Activated T-helper 2 cell treated with anti-CD3 and anti-CD28 coated beads, Interferon-gamma antibody, Interleukin-2, Interleukin-4, amounts not matched to agents 10 μg/mL and 5 μg/mL and 100 μg/mL, durations not matched to agents 14 hours and 24 hours and 36 hours (primary cell): ENCODE measurements at places on chromosomes 4 and X. TPM values are rescaled to one million over a fixed set of nuclear protein-coding genes. Genes with fewer than 3 reads are reported as not detected.

Gene GABRG1
- not detected in 2 replicates for total RNA-seq

Gene CDKL2
- total RNA-seq = 0.23 and 0.57 TPM in 2 replicates

Gene FAM9C
- total RNA-seq = not detected in 2 replicates

- H3K27me3 ChIP-seq = no peaks in the 10 kb centered on the region
- no peak overlapping the region for H3K4me3 ChIP-seq
- DNase-seq = no peak
- H3K4me1 ChIP-seq = peaks cover 3% of the 10 kb centered on the region
Observed at GRCh38 chrX:101359966-101360365, 11.4 kb upstream of the TIMM8A start.

DNA sequence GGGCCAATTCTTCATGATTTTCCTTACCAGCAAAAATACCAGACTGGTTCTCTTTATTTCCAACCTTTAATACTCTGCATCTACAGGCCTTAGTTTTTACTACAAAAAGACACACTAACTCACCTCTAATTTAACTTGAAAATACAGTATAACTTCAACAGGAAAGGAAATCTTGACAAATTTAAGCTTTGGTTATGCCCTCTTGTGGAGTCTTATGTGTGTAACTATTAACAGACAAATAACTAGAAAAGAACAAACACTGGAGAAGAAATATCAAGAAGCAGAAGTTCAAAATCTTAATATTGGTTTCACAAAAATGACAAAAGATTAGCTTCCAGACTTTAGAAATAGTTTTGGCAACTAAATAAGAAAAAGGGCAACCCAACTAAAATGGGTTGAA is 33.0 kb downstream of the PPA2 start:
- no peak overlapping the region for H3K4me3 ChIP-seq
- H3K27ac ChIP-seq = no peak overlapping the region
- DNase-seq = no peak

- H3K4me3 ChIP-seq = no peak overlapping the region
- no peaks in the 10 kb centered on the region for H3K36me3 ChIP-seq
- no peak for DNase-seq
- H3K27ac ChIP-seq = no peak overlapping the region
Observed at GRCh38 chrX:30525732-30526131, 51.8 kb downstream of the TASL start.

DNA sequence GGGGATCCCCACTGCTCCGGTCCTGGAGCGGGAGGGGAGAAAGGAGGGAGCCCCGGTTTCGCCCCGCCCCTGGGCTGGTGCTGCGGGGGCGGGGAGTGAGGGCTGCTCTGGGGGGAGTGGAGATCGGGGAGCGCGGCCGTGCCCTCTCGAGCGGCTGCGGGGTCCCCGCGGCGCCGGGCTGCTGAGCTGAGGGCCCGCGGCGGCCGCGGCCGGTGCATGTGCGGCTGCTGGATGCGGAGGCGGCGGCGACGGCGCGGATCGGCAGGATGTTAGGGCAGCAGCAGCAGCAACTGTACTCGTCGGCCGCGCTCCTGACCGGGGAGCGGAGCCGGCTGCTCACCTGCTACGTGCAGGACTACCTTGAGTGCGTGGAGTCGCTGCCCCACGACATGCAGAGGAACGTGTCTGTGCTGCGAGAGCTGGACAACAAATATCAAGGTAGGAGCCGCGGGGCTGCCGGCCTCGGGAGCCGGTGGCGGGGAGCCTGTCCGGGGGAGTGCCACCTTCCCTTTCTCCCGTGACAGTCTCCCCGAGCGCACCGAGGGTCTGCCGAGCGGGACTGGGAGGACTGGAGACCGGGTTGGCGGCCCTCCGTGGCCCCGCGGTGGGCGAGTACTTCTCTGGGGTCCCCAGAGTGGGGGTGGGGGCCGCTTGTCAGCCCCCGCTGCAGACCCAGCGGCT is at the start of gene ING2:
Gene ING2 (plus strand): TSS at position 129 of the 681 bp plus-strand sequence. CDS start 138 bp downstream, at position 267.
- no peak for DNase-seq
- peaks cover 5% of the 10 kb centered on the region for H3K36me3 ChIP-seq
- peak within 1 kb of the TSS; percentile 92 for H3K27ac ChIP-seq
- H3K27me3 ChIP-seq = no peaks in the 10 kb centered on the region

DNA sequence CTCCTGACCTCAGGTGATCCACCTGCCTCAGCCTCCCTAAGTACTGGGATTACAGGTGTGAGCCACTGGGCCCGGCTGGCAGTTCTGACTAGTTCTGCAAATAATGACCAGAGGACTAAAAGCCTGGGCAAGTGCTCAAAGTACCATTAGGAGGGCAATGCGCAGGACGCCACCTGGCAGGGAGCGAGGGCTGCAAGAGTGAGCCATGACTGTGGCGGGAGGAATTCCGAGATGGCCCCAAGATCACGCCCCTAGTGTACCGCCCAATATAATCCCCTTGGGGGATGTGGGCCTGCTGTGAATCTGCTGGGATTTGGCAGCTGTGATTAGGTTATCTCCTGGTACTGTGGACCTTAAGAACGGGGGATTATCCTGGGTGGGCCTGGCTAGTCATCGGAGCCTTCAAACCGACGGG is 26.2 kb upstream of the GPR78 start:
- no peaks in the 10 kb centered on the region for H3K4me1 ChIP-seq
- H3K4me3 ChIP-seq = no peak overlapping the region
- H3K27me3 ChIP-seq = no peaks in the 10 kb centered on the region

DNA sequence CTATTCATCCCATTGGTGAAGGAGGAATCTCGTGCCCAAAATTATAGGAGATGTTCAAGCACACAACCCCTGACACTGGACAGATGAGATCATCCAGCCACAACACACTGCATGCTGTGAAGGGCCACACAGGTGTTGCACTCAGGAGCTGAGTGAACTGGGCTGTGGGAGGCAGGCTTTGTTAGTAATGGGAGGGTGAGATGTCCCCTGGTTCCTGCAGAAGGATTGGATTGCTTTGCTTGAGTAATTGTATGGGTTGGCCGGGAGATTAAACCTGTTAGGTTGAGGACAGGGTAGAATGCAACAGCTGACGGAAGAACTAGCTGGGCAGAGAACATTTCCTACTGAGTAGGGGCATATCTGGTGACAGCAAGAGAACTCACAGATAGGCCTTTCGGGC is 152.2 kb downstream of the TACR3 start:
- no peak overlapping the region for H3K4me3 ChIP-seq
- H3K27me3 ChIP-seq = no peaks in the 10 kb centered on the region
- no peaks in the 10 kb centered on the region for H3K36me3 ChIP-seq
- H3K27ac ChIP-seq = no peak overlapping the region
